ENCODE measurements at places on chromosomes 11 and 22. TPM values are rescaled to one million over a fixed set of nuclear protein-coding genes. Genes with fewer than 3 reads are reported as not detected.

Gene DERL3
- 0.68 TPM for total RNA-seq

Gene DRD2
- total RNA-seq, result not detected

Gene PPFIA1
- total RNA-seq, result 31.2 TPM

Gene MS4A6E
- total RNA-seq, result not detected

Gene SREBF2
- 32.8 TPM for total RNA-seq

Gene FGF3
- not detected for total RNA-seq

All from A549 treated with ZK216348 at 1 μM for 4 hours (cell line).